NCI-H2227 treated with DMSO at 0.1 percent for 48 hours (cell line): ENCODE measurements at places on chromosomes 2 and 18.

- DNase-seq = no peak
Observed at GRCh38 chr2:218257390-218257981, 3.3 kb upstream of the GPBAR1 start.

DNA sequence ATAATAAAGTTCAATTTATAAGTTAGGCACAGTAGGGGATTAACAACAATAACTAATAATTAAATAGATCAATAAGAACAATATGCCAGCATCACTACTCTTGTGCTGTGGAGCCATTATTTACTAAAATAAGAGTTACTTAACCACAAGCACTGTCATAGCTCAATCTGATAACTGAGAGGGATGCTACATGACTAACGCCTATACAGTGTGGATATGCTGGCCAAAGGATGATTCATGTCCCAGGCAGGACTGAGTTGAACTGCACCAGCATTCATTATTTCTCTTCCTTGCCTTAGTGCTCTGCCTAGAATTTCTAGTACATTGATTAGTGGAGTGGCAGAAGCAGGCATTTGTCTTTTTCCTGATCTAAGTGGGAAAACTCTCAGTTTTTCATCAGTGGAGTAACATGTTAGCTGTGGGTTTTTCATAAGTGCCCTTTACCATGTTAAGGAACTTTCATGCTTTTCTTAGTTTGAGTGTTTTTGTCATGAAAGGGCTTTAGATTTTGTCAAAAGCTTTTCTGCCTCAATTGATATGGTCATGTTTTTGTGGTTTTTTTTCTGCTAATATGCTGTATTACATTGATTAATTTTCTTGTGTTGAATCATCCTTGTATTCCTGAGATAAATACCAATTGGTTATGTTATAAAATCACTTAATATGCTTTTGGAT lies 21.7 kb downstream of the KIAA1328 start:
- DNase-seq = no peak

DNA sequence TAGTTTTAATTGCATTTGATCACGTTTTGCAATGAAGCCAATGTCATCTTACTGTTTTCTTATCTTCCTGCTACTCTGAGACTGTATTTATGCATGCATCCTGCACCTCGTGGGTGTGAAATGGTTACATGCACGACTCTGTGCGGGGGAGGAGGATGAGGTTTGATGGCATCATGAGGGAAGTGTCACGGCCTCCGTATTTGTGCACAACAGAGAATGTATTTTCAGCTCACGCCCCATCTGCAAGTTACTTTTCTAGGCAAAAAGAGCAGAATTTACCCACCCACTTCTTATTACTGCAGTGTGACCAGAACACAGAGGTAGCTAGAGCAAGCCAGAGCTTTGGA lies 145.1 kb downstream of the TDRD15 start:
- no peak for DNase-seq

GRCh38 chr2:172586245-172586891 lies 30.5 kb downstream of the PDK1 start:
- DNase-seq = no peak

DNA sequence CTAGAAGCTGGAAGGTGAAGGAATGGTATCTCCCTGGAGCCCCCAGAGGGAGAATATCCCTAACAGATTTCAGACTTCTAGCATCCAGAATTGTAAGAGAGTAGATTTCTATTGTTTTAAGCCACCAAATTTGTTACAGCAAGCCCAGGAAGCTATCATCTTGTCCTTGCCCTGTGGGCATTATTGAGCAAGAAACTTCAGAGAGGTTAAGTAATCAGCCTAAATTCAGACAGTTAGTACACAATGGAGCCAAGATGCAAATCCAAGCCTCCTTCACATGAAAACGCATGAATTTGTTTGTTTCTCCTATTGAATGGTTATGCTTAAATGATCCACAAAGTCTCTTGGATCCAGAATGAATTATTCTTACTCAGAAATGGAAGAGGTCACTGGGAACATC lies 55.2 kb upstream of the TRIB2 start:
- no peak for DNase-seq

GRCh38 chr2:192484903-192485302 lies 290.2 kb upstream of the TMEFF2 start:
- no peak for DNase-seq

DNA sequence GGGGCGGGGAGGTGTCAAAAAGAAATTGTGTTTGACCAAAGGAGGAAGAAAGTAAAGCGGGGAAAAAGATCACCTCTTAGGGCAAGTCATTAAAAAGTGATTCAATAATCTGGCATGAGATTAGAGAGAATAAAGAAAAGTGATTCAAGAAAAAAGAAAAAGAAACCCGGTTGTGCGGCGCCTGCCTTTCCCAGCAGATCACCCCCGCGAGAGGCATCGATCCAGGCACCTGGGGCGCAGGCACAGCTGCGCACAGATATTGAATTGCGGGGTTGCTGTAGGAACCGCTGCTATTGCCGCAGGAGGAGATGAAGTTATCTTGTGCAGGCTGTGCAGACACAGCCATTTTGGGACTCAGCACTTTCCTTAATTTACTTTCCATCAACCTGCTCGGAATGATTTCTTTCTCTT lies 71.2 kb downstream of the PLB1 start:
- DNase-seq = peak; percentile 92

GRCh38 chr2:60585276-60585675 lies 31.8 kb upstream of the BCL11A start:
- DNase-seq = no peak

DNA sequence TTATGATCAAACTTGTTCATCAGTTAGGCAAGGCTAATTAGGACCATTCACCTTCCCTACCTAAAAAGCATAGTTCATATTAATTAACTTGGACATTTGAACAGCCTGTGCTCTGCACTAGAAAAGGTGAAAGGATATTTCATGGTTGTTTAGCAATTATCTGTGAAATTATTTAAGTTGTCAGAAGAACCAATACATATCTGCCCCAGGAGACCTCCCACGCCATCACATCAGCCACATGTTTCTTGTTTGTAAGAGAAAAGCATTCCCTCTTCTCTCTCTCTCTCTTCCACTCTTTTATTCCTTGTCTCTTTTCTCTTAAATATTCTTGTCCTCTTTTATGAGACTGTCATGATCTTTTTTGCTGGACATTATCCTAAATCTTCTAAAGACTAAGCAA lies 282.0 kb upstream of the RND3 start:
- no peak for DNase-seq
